ENCODE measurements at places on chromosomes 1 and 21. TPM values are rescaled to one million over a fixed set of nuclear protein-coding genes. Genes with fewer than 3 reads are reported as not detected.

Gene GUCA2A
- total RNA-seq, result not detected

Gene CALML6
- 0.67 TPM for total RNA-seq

Gene CR1L
- 0.70 TPM for total RNA-seq

Gene PTGFR
- total RNA-seq, result 2.1 TPM

Gene LHX8
- total RNA-seq, result not detected

Gene SYDE2
- total RNA-seq, result 12.8 TPM

Gene AGTRAP
- total RNA-seq, result 49.0 TPM

Gene CZIB
- 50.5 TPM for total RNA-seq

Gene KIAA1614
- total RNA-seq, result 3.6 TPM

Gene MEF2D
- 45.4 TPM for total RNA-seq

Gene SNX7
- 16.5 TPM for total RNA-seq

Gene CELA2B
- total RNA-seq, result 0.63 TPM

Gene NPPB
- not detected for total RNA-seq

Gene EFNA4
- 8.6 TPM for total RNA-seq

Gene CHI3L2
- total RNA-seq, result 8.0 TPM

Gene WARS2
- total RNA-seq, result 14.0 TPM

Gene RNF186
- total RNA-seq, result not detected

Gene IL22RA1
- total RNA-seq, result 0.26 TPM

Gene TSPEAR
- 0.26 TPM for total RNA-seq

Gene MAN1C1
- total RNA-seq, result 15.3 TPM

Gene TACSTD2
- 171 TPM for total RNA-seq

Gene CHIA
- total RNA-seq, result 1.5 TPM

Gene OR2L13
- total RNA-seq, result not detected

Gene FAM72D
- total RNA-seq, result 0.84 TPM

Gene OTUD7B
- total RNA-seq, result 31.7 TPM

Gene TLCD4
- total RNA-seq, result 14.7 TPM

Gene TNFAIP8L2
- total RNA-seq, result 14.5 TPM

Gene TCHH
- total RNA-seq, result 0.03 TPM

Gene GNG4
- not detected for total RNA-seq

Gene SPATA17
- 1.8 TPM for total RNA-seq

Gene GJA8
- not detected for total RNA-seq

Gene DDX59
- total RNA-seq, result 24.1 TPM

Gene KISS1
- total RNA-seq, result not detected

Gene FCRL6
- 2.2 TPM for total RNA-seq

Gene INSRR
- not detected for total RNA-seq

Gene SPRR1B
- not detected for total RNA-seq

Gene FMO1
- total RNA-seq, result 2.7 TPM

Gene LDLRAP1
- total RNA-seq, result 25.0 TPM

Gene F13B
- total RNA-seq, result not detected

Gene SIM2
- not detected for total RNA-seq

Gene MORN1
- 7.5 TPM for total RNA-seq

Gene SESN2
- total RNA-seq, result 14.6 TPM

Gene PLCH2
- 1.3 TPM for total RNA-seq

Gene LCA5L
- 2.0 TPM for total RNA-seq

Gene AMY1B
- total RNA-seq, result 5.2 TPM

Gene FRRS1
- total RNA-seq, result 12.3 TPM

Gene SH2D1B
- total RNA-seq, result 0.68 TPM

Gene LAD1
- total RNA-seq, result 20.1 TPM

Gene SPATA21
- total RNA-seq, result not detected

Gene FCGR3A
- total RNA-seq, result 237 TPM

Gene TFF3
- total RNA-seq, result 5.5 TPM

Gene FAM177B
- total RNA-seq, result not detected

Gene CFAP107
- total RNA-seq, result 1.1 TPM

Gene OR2G3
- total RNA-seq, result not detected

Gene SEC16B
- total RNA-seq, result 3.3 TPM

Gene ATF3
- 14.0 TPM for total RNA-seq

Data from left lung (tissue), 14 donors.